Thoracic aorta endothelial cell (primary cell): ENCODE measurements at places on chromosomes 1 and 21. TPM values are rescaled to one million over a fixed set of nuclear protein-coding genes. Genes with fewer than 3 reads are reported as not detected.

LAMTOR2 gene
- 42.2 and 45.9 TPM in 2 replicates for total RNA-seq

PANK4 gene
- 25.8 and 27.1 TPM in 2 replicates for total RNA-seq

HEYL gene
- not detected in 2 replicates for total RNA-seq

LCE1E gene
- total RNA-seq: not detected in 2 replicates

ANKRD35 gene
- 0.13 and 0.14 TPM in 2 replicates for total RNA-seq

NUP210L gene
- under 0.01 and 0.07 TPM in 2 replicates for total RNA-seq

CFAP141 gene
- total RNA-seq: not detected in 2 replicates

PAQR6 gene
- 0.27 and 0.36 TPM in 2 replicates for total RNA-seq

PRAMEF7 gene
- total RNA-seq: not detected in 2 replicates

LYPD8 gene
- not detected in 2 replicates for total RNA-seq

GPR157 gene
- 3.1 and 4.5 TPM in 2 replicates for total RNA-seq

PIGK gene
- total RNA-seq: 41.1 and 43.1 TPM in 2 replicates

PGM1 gene
- 31.4 and 39.6 TPM in 2 replicates for total RNA-seq

SEMA6C gene
- total RNA-seq: 15.5 and 16.6 TPM in 2 replicates

ERG gene
- total RNA-seq: 143 and 150 TPM in 2 replicates

FCRL5 gene
- not detected in 2 replicates for total RNA-seq

WDR64 gene
- total RNA-seq: not detected in 2 replicates

RPTN gene
- not detected in 2 replicates for total RNA-seq

TMEM240 gene
- total RNA-seq: 3.5 and 4.0 TPM in 2 replicates

FAM72B gene
- total RNA-seq: 6.4 and 9.4 TPM in 2 replicates

FOXJ3 gene
- total RNA-seq: 41.2 and 57.2 TPM in 2 replicates

IVL gene
- not detected in 2 replicates for total RNA-seq

BMP8A gene
- 0.14 TPM in 1 of 2 replicates, not detected in the other for total RNA-seq

CCNL2 gene
- total RNA-seq: 140 and 162 TPM in 2 replicates

LCE2B gene
- not detected in 2 replicates for total RNA-seq

TBCE gene
- total RNA-seq: 29.3 and 34.5 TPM in 2 replicates

SLFNL1 gene
- total RNA-seq: 0.27 and 0.29 TPM in 2 replicates

CD5L gene
- total RNA-seq: not detected in 2 replicates

TMEM200B gene
- total RNA-seq: 0.66 and 2.7 TPM in 2 replicates

IL19 gene
- not detected in 2 replicates for total RNA-seq

NR5A2 gene
- 11.3 and 27.8 TPM in 2 replicates for total RNA-seq

TCP10L gene
- total RNA-seq: 0.13 TPM in 1 of 2 replicates, not detected in the other

BGLAP gene
- 0.27 TPM in 1 of 2 replicates, not detected in the other for total RNA-seq

NEGR1 gene
- total RNA-seq: 12.1 and 12.2 TPM in 2 replicates

CLDN8 gene
- not detected in 2 replicates for total RNA-seq

POGZ gene
- total RNA-seq: 44.9 and 51.7 TPM in 2 replicates

ARTN gene
- 0.22 and 0.27 TPM in 2 replicates for total RNA-seq

FYB2 gene
- total RNA-seq: not detected in 2 replicates

IFI44L gene
- total RNA-seq: 1.7 and 2.1 TPM in 2 replicates

LAMB3 gene
- 3.3 and 3.7 TPM in 2 replicates for total RNA-seq

NBL1 gene
- total RNA-seq: 31.5 and 33.3 TPM in 2 replicates

KANK4 gene
- not detected in 2 replicates for total RNA-seq

LRRC39 gene
- 0.43 and 0.53 TPM in 2 replicates for total RNA-seq
